ENCODE measurements at places on chromosomes 13 and 19.

- no peak overlapping the region for H3K27ac ChIP-seq
- no peak overlapping the region for H3K4me3 ChIP-seq
- no peak for DNase-seq
- no peaks in the 10 kb centered on the region for H3K36me3 ChIP-seq
- peaks cover 79% of the 10 kb centered on the region for H3K27me3 ChIP-seq
- H3K4me1 ChIP-seq, result no peaks in the 10 kb centered on the region
These were observed 2.5 kb upstream of the CACNG8 start for GRCh38 chr19:53960187-53960586.

DNA sequence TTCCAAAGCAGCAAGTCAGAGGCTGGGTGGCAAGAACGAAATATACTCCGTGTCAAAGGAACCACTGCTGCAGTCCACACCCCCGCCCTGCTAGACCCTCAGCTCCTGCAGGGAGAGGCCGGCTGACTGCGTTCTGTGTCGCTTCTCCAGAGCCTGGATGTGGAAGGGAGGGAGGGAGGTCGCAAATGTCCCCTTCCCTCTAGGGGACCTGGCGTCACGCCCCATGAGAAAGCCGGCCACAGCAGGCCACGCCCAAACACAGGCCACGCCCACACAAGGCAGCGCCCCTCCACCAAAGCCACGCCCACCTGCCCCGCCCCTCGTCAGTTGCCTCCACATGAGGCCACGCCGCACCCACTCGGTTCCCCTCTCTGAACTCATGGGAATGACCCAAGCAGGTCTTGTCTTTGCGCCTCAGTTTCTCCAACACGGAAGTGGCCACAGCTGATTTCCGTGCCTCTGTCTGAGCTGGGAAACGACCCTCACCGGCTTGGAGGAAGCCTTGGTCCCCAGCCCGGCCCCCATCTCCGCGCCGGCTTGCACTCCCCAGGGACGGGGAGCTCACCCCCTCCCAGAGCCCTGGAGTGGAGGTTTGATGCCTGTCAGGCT lies 38.4 kb upstream of the TCF3 start:
- no peaks in the 10 kb centered on the region for H3K36me3 ChIP-seq
- no peak overlapping the region for H3K27ac ChIP-seq
- H3K4me1 ChIP-seq, result peaks cover 5% of the 10 kb centered on the region
- H3K27me3 ChIP-seq, result peaks cover 28% of the 10 kb centered on the region
- peak; percentile 47 for DNase-seq
- no peak overlapping the region for H3K4me3 ChIP-seq

- H3K4me3 ChIP-seq, result no peak overlapping the region
- no peaks in the 10 kb centered on the region for H3K27me3 ChIP-seq
- no peak overlapping the region for H3K27ac ChIP-seq
- H3K36me3 ChIP-seq, result no peaks in the 10 kb centered on the region
- no peak for DNase-seq
These were observed 255.3 kb downstream of the TEX29 start for GRCh38 chr13:111575719-111576118.

- no peaks in the 10 kb centered on the region for H3K36me3 ChIP-seq
- no peaks in the 10 kb centered on the region for H3K4me1 ChIP-seq
- H3K4me3 ChIP-seq, result no peak overlapping the region
- no peak overlapping the region for H3K27ac ChIP-seq
- no peak for DNase-seq
- peaks cover 21% of the 10 kb centered on the region for H3K27me3 ChIP-seq
These were observed 997 bp upstream of the GPC6 start for GRCh38 chr13:93225610-93226009.

DNA sequence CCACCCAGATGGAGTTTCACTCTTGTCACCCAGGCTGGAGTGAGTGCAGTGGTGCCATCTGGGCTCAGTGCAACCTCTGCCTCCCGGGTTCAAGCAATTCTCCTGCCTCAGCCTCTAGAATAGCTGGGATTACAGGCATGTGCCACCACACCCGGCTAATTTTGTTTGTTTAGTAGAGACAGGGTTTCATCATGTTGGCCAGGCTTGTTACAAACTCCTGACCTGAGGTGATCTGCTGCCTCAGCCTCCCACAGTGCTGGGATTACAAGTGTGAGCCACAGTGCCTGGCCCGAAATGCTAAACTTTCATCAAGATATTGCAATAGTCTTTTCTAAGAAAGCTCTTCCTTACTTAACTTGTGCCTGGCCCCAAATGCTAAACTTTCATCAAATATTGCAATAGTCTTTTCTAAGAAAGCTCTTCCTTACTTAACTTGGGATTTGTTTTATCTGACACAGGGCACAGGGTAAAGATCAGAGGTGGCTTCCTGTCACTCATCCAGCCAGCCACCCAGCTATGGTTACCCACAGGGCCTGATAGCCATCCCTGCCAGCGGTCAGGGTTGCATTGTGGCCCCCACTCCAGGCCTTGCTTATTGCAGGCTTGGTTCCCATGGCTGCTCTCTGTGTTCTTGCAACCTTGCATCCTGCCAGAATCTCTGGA lies 352.3 kb upstream of the TMTC4 start:
- H3K27ac ChIP-seq, result no peak overlapping the region
- no peaks in the 10 kb centered on the region for H3K36me3 ChIP-seq
- no peaks in the 10 kb centered on the region for H3K4me1 ChIP-seq
- no peak for DNase-seq
- no peaks in the 10 kb centered on the region for H3K27me3 ChIP-seq

- peaks cover 7% of the 10 kb centered on the region for H3K27me3 ChIP-seq
- H3K36me3 ChIP-seq, result no peaks in the 10 kb centered on the region
- peaks cover 6% of the 10 kb centered on the region for H3K4me1 ChIP-seq
These were observed 724 bp upstream of the ZNF780A start for GRCh38 chr19:40091205-40092129.

- no peaks in the 10 kb centered on the region for H3K27me3 ChIP-seq
- peaks cover 64% of the 10 kb centered on the region for H3K4me1 ChIP-seq
- peak overlapping the region; percentile 82 for H3K27ac ChIP-seq
- peaks cover 2% of the 10 kb centered on the region for H3K36me3 ChIP-seq
- peak; percentile 51 for DNase-seq
These were observed 85.8 kb upstream of the UBL3 start for GRCh38 chr13:29936051-29936813.

GRCh38 chr13:24124789-24125476 lies 35.6 kb upstream of the SPATA13 start:
- H3K4me3 ChIP-seq, result no peak overlapping the region
- peaks cover 7% of the 10 kb centered on the region for H3K4me1 ChIP-seq
- H3K27me3 ChIP-seq, result peaks cover 6% of the 10 kb centered on the region
- no peak overlapping the region for H3K27ac ChIP-seq
- no peaks in the 10 kb centered on the region for H3K36me3 ChIP-seq

DNA sequence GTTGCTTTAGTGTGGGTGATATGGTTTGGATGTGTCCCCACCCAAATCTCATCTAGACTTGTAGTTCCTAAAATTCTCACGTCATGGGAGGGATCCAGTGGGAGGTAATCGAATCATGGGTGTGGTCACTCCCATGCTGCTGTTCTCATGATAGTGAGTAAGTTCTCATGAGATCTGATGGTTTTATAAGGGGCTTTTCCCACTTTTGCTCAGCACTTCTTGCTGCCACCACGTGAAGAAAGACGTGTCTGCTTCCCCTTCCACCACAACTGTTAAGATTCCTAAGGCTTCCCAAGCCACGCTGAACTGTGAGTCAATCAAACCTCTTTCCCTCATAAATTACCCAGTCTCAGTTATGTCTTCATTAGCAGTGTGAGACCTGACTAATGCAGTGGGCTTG lies 26.0 kb downstream of the OR10H4 start:
- H3K4me1 ChIP-seq, result no peaks in the 10 kb centered on the region
- H3K36me3 ChIP-seq, result no peaks in the 10 kb centered on the region
- no peak overlapping the region for H3K27ac ChIP-seq
- H3K27me3 ChIP-seq, result peaks cover 19% of the 10 kb centered on the region
- no peak for DNase-seq
- no peak overlapping the region for H3K4me3 ChIP-seq

- H3K4me1 ChIP-seq, result peaks cover 12% of the 10 kb centered on the region
- no peak for DNase-seq
- no peak overlapping the region for H3K4me3 ChIP-seq
These were observed 529 bp upstream of the ZNF418 start for GRCh38 chr19:57935731-57936130.

GRCh38 chr13:111845621-111846351 lies 221.2 kb upstream of the SOX1 start:
- no peak overlapping the region for H3K4me3 ChIP-seq
- DNase-seq, result no peak
- H3K4me1 ChIP-seq, result no peaks in the 10 kb centered on the region
- no peak overlapping the region for H3K27ac ChIP-seq
- H3K27me3 ChIP-seq, result peaks cover 5% of the 10 kb centered on the region

- no peak for DNase-seq
- no peaks in the 10 kb centered on the region for H3K27me3 ChIP-seq
- peaks cover 74% of the 10 kb centered on the region for H3K36me3 ChIP-seq
- no peaks in the 10 kb centered on the region for H3K4me1 ChIP-seq
- H3K27ac ChIP-seq, result no peak overlapping the region
These were observed 43.0 kb downstream of the METTL21C start for GRCh38 chr13:102651892-102652291.
